ENCODE measurements at places on chromosomes 7 and 10.

DNA sequence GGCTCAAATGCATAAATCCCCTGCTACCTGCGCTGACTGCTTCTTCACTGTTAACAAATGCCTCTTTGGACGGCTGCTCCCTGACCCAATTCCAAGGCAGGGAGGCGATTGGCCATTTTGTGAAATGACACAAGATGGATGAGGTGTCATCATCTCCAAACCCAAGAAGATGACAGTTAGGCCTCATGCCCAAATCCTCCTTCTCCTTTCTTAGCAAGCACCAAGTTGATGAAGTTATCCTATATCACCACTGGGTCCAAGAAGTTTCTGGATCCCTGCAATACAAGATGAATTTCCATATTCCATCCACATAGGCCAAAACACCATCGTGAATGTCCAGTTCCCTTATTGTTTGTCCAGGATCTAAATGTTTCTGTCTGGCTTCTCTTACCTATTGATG, 98.5 kb upstream of the RAB11FIP2 start:
- no peak for DNase-seq

DNA sequence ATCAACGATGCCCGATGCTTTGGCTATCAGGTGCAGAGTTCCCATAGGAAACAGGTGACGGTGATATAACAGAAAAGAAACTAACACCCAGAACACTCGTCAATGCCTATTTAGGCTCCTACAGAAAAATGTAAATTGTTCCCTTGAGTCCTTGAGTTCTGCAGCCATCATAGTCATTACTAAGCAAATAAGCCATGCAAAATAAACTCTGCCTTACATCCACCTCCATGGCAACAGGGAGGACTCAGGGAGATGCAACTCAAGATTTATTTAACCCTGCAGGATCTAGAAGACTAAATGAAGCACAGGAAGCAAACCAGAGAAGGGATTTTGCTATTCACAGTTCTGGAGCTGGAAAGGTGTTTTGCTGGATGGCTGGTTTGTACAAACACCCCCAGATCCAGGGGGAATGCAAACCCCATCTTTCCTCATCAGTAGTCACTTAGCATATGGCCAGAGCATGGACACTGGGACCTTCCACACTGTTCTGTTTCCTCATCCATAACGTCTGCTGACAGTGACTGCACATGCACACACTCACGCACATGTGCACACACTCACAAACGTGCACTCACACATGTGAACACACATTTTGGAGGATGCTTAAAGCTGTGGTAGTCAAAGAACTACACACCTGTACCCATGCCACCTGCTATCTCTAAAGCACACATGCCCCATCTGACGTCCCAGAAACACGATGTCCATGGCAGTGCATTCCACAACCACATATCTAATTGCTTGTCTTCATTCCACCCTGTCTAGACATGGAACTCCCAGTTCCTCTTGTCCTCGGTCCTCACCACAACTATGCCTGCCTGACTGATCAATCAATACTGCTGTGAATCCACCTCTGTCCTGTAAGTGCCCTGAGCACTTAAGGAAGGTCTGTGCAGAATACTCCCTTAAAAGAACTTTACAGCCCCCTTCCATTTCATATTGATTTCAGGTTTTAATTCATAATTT, 178.2 kb downstream of the COBL start:
- no peak for DNase-seq

GRCh38 chr10:14481752-14482151, 151.0 kb upstream of the FRMD4A start:
- DNase-seq, result no peak

GRCh38 chr10:110498982-110499795, 1.5 kb downstream of the DUSP5 start:
- DNase-seq, result peak; percentile 66

DNA sequence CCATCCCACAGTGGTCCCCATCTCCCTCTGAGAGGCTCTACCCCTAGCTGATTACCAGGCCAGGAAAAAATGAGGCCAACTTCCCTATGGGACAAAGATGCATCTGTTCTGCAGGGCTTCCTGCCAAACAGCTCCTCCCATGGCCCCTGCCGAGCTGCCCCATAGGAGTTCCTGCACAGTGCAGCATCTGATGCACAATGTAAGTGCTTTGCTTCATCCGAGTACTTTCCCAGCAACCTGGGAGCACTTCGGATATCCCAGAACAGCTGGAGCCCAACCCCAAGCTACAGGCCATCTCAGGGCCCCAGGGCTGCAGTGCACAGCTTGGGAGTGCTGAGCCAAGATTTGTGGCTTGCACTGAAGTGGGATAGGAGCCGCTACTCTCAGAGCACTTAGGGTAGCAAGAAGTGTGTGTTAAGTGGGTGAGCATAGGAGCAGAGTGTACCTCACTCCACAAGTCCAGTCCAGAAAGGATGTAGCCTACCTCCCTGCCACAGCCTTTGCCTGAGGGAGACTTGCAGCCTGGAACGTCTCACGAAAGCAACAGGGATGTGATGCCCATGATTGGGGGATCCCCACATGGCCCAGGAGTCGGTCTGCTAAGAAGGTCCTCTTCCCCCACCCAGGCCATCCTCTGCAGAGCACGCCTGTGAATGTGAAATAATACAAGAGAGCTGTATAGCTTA, 209.6 kb upstream of the VWC2 start:
- no peak for DNase-seq

DNA sequence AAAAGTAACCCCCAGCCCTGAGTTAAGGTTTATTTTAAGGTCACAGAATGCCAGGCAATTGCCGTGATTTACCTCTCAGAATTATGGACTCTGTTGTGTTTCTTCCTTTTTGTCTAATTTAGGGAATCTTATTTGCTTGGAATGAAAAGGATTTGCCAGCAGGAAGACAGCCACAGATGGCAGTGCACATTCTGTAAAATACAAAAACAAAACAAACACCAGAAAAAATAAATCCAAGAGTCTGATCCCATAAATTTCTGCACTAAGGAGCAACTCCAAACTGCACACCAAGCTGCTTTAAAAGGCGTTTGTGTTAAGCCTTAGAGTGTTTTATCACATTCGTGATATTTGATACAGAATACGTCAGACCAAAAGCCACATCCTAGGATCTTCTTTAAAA, 199.0 kb upstream of the C7orf33 start:
- DNase-seq, result no peak

DNA sequence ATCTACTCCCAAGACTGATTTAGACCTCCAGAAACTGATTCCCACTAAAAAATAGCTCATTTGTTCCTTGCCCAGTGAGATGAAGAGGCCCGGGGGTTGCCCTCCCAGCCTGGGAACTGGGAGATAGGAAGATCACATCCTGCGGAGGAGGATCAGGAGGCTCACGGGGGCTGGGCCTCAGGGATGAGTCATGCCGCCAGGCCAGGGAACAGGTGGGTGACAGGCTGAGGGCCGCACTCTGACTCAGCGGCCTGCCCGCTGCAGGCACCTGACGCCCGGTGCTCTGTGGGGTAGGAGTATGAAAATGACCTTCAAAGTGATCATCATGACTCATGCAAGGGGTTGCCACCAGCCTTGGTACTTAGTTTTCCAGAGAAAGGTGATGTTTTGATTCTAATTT, 104.5 kb upstream of the ZPBP start:
- no peak for DNase-seq

GRCh38 chr10:98391578-98391991, 23.4 kb downstream of the PYROXD2 start:
- DNase-seq, result peak; percentile 28

DNA sequence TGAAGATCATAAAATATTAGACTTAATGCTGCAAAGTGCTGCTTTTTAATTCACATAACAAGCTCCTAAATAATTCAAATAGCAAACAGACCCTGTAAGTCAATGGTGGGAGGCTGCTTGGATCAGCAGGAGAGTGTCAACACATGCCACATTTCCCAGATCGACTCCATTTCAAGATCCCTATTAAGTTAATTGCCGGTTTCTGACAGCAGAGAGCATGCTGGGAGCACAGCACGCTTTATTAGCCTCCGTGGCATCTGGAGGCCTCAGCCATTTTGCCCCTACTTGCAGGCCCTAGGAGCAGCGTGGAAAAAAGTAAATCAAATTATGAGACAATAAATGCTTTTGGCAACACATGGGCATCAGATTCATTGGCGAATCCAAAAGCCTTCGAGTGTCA, 201.0 kb downstream of the EMX2 start:
- no peak for DNase-seq

GRCh38 chr7:23531050-23531793, 559 bp downstream of the TRA2A start:
- peak; percentile 55 for DNase-seq

DNA sequence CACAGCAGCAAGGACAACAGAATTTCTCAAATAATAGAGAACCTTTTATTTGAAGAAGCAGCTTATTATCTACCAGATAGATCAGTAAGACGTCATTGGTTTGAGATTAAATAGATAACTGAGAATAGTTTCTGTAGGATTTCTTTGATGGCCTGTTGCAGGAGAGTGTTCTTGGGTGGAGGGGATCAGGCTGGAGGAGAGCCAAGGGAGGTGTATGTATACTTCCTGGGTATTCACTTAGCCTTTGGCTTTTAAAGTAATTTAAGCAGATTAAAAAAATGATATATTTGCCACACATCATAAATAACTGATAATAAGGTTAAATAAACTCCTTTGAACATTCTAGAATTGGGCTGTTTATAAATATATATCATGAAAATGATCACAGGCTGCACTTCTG, 486.1 kb upstream of the IGFBP3 start:
- no peak for DNase-seq

DNA sequence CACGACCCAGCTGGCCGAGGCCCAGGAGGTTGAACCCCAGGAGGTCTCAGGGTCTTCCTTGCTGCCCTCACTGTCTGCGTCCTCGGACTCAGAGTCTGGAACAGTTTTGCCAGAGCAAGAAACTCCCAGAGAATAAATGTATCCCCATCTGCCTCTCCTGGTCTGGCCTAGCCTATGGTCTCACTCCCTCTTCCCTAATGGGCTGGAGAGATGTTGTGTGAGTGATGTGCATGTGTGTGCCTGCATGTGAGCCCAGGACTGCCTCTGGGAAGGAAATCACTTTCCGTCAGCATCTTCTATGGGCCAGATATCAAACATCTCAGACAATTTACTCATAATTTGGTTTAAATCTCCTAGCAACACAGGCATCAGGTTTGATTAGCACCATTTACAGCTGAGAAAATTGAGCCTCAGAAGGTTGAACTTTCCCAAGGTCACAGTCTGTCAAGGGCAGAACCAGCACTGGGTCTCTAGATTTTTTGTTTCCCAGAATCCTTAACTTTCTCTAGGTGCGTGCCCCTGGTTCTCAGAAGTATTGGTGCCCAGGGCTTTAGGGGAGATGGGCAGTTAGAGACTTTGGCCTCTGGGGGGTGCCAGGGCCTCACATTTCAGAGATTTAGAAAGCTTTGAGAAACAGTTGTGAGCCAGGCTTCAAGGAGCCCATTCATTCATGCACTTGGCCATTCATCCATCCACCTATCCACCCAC, 4.9 kb downstream of the TMEM270 start:
- DNase-seq, result peak; percentile 26

DNA sequence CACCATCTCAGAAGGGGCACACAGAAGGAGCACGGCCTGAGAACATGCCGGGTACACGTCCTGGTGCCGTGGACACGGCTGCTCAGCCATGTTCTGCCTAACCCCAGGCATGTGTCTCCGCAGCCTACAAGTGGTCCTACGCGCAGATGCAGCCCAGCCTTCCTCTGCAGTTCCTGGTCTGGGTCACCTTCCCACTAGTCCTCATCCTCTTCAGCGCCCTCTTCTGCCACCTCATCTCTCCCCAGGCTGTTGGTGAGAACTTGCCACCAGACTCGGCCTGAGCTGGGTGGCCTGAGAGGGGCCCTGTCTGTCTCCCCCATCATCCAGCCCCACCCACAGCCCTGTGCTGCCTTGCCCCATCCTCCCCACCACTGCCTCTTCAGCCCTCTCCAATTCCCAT, 5.3 kb downstream of the CLCN1 start:
- no peak for DNase-seq

GRCh38 chr7:70583965-70584883, 547.7 kb upstream of the GALNT17 start:
- DNase-seq, result no peak

DNA sequence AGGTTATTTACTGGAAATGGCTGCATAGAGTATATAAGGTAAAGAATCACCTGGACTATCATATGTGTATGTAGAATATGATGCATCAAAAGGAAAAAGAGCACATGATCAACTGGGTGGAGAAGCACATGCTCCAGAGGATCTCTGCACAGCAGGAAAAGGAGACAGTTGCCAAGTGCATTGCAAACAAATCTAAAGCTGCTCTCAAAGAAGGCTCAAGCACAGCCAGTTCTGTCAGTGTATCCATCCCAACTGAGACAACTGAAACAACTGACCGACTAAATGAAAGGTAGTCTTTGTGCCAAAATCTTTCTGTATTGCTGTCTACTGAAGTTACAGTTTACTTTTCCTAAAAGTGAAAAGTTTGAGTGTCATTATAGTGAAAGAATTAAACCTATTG, 83.2 kb upstream of the SGCE start:
- no peak for DNase-seq

GRCh38 chr7:154475864-154476263, 423.7 kb downstream of the DPP6 start:
- no peak for DNase-seq

GRCh38 chr7:116291937-116292336, 81.6 kb downstream of the TES start:
- no peak for DNase-seq

DNA sequence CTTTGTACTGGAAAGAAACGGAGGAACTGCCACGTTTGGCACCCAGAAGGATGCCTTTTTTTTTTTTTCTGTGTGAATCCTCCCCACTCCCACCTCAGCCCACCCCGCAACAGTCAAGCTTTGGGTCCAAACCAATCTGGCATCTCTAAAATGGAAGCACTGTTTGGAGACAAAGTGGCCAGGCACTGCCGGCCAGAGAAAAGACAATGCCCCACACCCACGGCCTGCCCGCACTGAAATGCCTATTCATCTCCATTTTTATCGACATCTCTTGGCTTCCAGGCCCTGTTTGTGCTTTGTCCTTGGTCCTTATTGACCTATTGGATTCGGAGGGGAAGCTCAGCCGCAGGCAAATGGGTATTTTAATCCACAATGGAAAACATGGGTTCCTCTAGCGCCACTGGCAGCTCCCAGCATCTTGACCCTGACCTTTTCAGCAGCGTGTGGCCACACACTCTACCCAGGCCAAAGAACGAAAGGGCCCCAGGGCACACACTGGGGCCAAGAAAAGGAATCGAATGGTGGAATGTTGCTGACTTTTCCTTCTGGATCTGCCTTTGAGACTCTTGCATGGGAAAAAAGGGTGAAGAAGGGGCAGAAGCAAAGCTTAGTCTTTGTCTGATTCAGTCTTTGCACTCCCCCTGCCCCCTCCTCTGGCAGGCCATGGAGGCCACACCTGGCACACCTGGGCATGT, 162.6 kb upstream of the CDCA7L start:
- no peak for DNase-seq

DNA sequence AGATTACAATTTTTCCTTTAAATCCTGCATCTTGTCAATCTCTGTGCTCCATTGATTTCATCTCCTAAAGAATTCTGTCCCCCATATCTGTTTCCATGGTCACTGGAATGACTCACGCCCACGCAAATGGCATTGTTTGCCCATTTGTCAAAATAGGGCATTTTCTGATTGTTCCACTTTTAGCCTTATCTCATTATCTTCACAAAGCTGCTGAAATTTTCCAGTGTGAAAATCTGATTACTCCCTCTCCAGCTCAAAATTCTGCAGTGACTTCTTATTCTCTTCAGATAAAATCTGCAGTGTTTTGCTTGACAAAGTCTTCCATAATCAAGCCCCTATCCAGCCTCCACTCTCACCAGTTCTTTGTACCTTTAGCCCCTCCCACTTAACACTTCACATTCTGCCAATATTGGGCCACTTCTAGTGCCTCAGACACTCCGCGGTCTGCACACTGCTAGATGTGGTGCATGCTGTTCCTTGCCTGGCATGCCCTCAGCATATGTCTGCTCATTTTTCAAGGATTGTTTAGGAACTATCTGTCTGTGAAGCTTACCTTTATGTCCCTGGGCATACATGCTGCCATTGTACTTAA, 33.9 kb upstream of the CTTNBP2 start:
- no peak for DNase-seq
